ENCODE measurements at places on chromosomes 7 and 10.
A peak's percentile ranks its signal among the peaks of the same experiment; 100 is the strongest.

GRCh38 chr7:138067774-138068173, 8.5 kb upstream of the AKR1D1 start:
- DNase-seq: no peak

- DNase-seq: no peak
Observed at GRCh38 chr7:70579397-70580097, 552.4 kb upstream of the GALNT17 start.

- no peak for DNase-seq
Observed at GRCh38 chr10:89699581-89700064, 1.8 kb upstream of the KIF20B start.

- DNase-seq: no peak
Observed at GRCh38 chr10:12448729-12449391, 99.5 kb downstream of the CAMK1D start.

GRCh38 chr7:25643286-25643685, 415.0 kb upstream of the NPVF start:
- DNase-seq: no peak

DNA sequence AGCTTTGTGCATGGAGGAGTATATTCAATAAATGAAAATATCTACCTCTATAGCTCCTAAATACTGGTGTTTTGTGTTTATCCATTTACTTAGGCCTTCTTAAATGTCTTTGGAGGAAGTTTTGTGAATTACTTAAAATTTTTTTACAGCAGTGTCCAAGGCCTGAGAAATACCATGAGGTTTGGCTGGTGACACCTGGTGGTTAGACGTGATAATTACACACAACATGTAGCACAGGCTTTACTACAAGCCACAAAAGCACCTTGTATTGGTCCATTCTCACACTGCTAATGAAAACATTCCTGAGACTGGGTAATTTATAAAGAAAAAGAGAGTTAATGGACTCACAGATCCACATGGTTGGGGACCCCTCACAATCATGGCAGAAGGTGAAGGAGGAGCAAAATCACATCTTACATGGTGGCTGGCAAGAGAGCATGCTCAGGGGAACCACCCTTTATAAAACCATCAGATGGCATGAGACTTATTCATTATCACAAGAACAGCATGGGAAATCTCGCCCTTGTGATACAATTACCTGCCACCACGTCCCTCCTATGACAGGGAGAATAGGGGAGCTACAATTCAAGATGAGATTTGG, 20.6 kb downstream of the HYAL4 start:
- DNase-seq: peak; percentile 31

DNA sequence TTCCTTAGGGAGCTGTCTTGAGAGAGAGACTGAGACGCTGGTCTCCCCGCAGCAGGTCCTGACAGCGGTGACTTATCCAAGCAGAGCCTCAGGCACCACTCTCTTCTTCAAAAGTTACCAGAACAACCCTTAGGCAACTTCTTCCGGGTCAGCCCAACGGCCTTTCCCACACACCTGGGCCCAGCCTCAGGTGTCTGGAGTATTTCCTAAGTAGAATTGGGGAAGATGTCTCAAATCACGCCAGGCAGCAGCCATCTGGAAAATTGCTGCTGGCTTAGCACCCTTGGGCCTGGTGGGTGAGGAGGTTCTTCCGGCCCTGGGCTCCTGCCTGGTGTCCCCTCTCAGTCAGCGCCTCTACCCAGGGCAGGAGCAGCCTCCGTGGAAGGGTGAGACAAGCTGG, 80.4 kb upstream of the ANLN start:
- DNase-seq: no peak

DNA sequence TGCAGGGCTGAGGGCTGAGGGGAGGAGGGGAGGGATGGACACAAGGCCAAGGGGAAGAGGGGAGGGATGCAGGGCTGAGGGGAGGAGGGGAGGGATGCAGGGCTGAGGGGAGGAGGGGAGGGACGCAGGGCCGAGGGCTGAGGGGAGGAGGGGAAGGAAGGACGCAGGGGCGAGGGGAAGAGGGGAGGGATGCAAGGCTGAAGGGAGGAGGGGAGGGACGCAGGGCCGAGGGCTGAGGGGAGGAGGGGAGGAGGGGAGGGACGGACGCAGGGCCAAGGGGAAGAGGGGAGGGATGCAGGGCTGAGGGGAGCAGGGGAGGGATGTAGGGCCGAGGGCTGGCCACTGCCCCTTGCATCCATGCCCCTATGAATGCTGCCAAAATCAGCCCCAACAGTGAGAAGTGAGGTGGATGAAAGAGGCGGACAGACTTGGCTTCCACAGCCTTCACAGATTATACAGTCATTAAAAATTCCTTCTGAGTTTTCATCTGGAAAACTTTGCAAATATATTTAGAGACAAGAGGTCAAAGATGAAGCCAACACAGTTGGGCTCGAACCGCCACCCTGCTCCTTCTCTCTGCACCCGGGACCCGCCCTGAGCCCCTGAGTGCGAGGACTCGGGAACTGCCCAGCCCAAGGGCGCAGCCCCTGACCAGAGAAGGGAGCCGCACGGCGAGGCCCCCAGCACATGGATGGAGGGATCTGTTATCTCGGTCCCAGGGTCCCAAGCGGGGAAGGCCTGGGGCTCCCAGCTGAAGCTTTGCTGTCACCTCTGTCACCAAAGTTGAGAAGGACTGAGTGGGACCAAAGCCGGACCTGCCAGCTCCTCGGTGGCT, 65.8 kb downstream of the DIP2C start:
- no peak for DNase-seq

DNA sequence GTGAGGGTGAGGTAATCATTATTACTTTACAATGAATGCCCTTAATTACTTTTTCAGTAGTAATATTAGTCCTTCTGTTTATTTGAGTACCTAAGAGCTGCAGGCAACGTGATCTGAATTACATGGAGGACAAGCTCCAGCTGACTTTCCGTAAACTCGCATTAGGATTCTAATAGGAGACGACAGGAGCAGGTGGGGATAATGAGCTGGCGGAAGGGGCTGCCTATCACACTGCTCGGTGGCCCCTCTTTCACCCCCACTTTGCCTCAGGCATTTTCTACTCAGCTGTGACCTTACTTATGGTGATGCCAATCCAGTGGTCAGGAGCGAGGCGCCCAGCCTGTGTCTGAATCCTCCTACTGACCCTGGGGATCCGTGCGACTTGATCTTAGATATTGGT, at the start of gene C7orf33:
TSS of gene C7orf33 (plus strand) at position 296 of the 400 bp plus-strand sequence. CDS start 160 bp downstream, outside the sequence.
- peak; percentile 70 for DNase-seq

- DNase-seq: no peak
Observed at GRCh38 chr10:12729885-12730284, 271.6 kb downstream of the CCDC3 start.

GRCh38 chr10:89382757-89383156, 4.9 kb downstream of the IFIT1B start:
- no peak for DNase-seq

DNA sequence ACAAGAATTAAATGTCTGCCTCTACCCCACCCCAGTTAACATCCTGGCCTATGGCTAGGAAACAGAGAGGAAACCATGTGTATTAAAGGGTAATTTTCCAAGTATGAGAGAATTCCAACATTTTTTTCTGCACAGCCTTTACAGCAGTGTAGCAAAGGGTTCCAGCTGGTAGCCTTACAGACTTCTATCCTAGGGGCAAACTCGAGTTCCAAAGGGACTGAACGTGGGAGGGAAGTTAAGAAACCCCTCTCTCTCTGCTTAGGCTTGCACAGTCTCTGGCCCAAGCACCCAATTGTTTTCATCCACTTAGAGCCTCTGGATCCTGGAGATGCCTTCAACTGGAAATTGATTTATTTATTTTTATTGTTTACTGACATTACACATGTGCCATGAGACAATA, 60.3 kb downstream of the SLC16A12 start:
- DNase-seq: no peak

DNA sequence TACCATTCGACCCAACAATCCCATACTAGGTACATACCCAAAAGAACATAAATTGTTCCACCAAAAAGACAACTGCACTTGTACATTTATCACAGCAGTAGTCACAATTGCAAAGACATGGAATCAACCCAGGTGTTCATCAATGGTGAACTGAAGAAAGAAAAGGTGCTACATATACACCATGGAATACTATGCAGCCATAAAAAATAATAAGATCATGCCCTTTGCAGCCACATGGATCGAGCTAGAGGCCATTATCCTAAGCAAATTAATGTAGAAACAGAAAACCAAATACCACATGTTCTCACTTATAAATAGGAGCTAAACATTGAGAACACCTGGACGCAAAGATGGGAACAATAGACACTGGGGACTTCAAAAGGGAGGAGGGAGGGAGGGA, 79.3 kb upstream of the NEBL start:
- no peak for DNase-seq

DNA sequence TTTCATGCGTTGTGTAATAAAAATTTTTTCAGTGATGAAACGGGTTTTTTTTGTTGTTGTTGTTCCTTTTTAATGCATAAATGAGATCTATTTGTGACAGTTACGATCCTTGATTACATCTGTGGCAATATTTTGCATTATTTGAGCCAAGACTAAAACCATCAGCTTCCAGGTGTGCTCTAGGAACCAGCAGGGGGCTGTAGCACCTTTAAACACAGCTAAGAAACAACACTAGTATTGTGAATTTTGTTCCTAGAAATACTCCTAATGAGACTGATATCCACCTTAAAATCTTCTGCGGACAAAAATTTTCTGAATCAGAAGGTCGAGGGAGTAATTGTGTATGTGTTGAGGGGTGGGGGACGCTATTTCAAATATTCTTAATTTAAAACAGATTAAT, 52.6 kb downstream of the FGFBP3 start:
- DNase-seq: no peak

DNA sequence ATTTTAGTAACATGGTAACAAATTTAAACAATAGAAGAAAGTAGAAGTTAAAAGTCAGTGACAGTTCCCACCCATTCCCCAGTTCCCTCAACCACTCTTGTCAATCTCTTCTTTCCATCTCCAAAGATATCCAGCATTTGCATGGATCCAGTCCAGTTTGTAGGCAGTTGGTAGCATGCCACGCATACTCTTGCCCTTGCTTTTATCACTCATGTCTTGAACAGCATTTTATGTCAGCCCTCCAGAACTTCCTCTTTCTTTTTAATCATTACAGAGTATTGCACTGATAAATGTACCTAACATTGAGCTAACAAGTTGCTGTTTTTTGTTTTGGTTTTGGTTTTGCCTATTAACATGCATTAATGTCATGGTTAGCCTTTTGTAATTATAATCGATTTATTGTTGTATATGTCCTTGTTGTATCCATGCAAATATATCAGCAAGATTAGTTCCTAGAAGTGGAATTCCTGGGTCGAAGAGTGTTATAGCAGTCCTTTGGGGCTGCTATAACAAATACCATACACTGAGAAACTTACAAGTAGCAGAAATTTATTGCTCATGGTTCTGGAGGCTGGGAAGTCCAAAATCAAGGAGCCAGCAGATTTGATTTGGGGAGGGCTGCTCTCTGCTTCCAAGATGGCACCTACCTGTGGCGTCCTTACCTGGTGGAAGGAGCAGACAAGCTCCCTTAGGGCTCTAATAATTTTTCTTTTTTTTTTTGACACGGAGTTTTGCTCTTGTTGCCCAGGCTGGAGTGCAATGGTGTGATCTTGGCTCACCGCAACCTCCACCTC, 25.7 kb downstream of the CHST3 start:
- DNase-seq: no peak

- DNase-seq: no peak
Observed at GRCh38 chr7:90766814-90767564, 170.9 kb downstream of the CDK14 start.

DNA sequence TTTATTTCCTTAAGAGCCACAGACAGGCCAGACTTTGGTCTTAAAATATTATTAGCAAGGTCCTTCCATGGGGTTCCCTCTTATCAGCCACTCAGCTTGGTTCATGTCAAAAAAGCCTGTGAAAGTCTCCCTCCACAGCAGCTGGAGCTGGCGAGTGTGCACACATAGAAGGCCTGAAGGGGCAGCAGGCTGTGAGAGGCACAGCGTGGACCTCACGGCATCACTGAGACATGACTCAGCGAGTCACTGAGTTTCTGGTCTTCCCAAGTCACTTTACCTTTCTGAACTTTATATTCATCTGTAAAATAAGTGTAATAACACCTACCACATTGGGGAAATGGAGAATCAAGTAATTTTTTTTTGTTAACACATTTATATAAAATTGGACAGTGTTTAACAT, 8.7 kb downstream of the TAF3 start:
- DNase-seq: no peak

GRCh38 chr7:24835643-24836042, 78.4 kb upstream of the GSDME start:
- no peak for DNase-seq

DNA sequence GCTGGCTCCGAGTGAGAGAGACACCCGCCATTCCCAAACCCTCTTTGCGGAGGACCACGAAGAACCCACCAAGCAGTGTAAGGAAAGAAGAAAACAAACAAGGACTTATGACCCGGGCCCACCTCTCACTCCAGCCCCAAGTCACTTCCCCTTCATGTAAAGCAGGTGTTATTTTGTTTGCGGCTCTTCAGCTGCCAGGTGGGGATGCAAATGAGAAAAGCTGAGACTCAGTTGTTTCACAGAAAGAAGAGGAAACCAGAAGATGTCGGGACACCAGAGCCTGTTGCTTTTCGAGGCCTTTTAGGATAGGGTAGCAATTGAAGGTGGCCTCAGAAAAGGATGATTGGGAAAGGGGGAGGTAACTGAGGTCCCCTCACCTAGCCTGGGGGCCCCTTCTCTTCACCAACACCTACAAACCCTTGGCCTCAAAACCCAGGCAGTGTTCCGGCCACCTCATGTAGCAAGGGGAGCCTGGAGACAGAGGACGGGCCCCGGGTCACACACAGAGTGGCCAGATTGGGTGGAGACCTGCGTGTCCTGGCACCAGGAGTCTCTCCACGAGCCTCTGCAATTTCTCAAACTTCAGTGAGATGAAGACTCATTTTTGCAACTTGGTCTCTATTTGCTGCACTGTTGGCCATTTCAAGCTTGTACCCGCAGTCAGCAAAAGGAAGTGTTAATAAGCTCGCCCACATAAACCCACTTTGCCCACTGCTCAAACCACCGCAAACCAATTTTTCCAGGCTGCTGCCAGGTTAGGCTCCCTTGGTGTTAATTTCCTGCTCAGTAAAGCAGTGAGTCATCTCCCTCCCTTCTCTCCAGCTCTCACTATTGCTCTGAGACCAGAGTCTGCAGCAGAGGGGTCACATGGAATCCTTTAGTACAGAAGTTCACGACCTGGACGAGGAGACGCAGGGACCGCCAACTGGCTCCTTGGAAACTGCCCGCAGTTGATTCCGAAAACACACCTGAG, 45.5 kb downstream of the AOC1 start:
- DNase-seq: no peak

DNA sequence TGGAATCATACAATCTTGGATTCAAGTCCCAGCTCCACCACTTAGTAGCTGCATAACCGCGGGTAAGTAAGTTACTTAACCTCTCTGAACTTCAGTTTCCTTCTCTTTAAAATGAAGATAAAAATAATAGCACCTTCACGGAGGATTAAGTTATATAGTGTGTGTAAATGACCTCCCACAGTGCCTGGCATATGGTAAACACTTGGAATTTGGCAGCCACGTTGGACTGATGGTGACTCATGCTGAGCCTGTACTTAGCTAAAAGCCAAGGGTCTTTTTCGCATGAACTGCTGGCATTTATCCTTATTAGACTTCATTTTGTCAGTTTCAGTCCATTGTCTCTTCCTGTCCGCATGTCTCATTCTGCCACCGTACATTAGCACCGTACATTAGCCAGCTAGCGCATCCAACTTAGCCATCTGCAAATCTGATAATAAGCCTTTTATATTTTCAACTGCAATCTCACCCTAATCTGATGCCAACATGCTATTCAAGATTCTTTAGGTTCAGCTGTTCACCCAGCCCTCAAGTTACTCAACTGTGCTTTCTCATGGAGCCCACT, 11.2 kb downstream of the SLC13A4 start:
- DNase-seq: no peak

- DNase-seq: peak; percentile 84
Observed at GRCh38 chr7:70143075-70144044, 545.1 kb downstream of the AUTS2 start.

- DNase-seq: no peak
Observed at GRCh38 chr7:52670608-52671225, 364.7 kb upstream of the POM121L12 start.
